ENCODE measurements at places on chromosomes 11 and 22.
A peak's percentile ranks its signal among the peaks of the same experiment; 100 is the strongest.

- H3K36me3 ChIP-seq = no peaks in the 10 kb centered on the region
- H3K4me1 ChIP-seq = no peaks in the 10 kb centered on the region
- H3K4me3 ChIP-seq = no peak overlapping the region
- no peak overlapping the region for H3K27ac ChIP-seq
- DNase-seq = no peak
Measured at GRCh38 chr22:44850946-44851345, 98.6 kb downstream of the ARHGAP8 start.

DNA sequence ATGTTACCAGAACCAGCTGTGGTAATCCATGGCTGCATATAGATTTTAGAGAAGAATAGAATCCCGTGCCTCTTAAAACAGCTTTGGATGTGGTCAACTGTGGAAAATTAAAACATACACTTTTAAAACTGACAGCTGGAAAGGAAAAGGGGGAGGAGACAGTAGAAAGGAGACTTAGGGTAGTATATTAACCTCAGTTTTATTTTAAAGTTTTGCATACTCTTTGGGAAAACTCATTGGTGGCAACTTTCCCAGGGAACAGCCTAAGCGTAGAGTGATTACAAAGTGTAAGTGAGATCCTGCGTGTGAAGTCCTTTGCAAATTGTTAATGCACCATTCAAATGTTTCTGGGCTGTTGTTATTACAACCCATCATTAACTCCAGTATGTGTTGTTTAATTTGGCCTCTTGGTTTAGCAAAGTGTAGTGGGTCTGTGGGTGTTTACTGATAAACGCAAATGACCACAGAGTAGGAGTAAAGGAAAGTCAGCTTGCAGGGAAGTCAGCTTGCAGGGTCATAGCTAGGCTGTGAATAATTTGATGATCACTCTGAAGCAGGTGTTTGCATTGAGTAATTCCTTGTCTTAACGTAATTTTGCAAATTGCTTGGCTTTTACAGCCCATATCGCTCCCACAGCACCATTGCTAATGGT lies 88.0 kb upstream of the DBX1 start:
- H3K4me3 ChIP-seq = no peak overlapping the region
- H3K27me3 ChIP-seq = peaks cover 75% of the 10 kb centered on the region
- H3K4me1 ChIP-seq = no peaks in the 10 kb centered on the region
- DNase-seq = no peak

- H3K27me3 ChIP-seq = peaks cover 58% of the 10 kb centered on the region
- H3K27ac ChIP-seq = no peak overlapping the region
- H3K4me1 ChIP-seq = no peaks in the 10 kb centered on the region
- H3K4me3 ChIP-seq = no peak overlapping the region
Measured at GRCh38 chr11:125418396-125418795, 77.7 kb downstream of the FEZ1 start.

DNA sequence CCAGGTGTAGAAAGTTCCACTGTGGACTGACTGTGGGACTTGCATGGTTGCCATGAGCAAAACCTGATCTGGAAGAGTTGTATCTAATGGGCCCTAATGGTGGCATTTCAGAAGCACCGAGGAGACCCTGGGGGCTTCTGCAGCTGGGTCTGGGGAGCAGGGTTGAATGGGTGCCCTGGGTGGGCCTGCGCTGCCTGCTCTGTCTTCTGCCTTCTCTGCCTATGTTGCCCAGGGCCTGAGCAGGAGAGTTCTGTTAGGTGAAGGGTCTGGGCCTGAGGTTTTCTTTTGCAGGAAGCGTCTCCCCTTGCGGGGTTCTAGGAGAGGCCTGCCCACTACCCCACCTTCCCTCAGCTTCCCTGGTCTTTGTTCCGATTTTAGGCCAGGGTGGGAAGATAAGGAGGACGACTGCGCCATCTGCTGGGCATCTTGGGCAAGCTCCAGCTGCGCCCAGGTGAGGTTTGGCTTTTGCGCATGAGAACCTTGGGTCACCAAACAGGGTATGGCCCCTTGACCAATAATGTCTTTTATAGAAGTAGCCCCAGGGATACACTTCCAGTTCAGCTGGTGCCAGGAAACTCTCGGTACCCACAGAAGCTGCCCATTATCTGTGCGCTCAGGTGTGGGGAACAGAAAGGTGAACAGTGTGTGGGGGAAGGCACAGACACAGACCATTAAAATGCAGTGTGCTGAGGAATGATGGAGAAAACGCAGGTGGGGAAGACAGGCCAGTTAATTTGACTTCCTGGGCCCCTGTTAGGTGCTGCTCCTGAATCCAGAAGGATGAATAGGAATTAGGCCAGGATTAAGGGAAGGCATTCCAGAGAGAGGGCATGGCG lies 23.2 kb downstream of the COMMD9 start:
- no peaks in the 10 kb centered on the region for H3K27me3 ChIP-seq
- H3K27ac ChIP-seq = no peak overlapping the region
- H3K36me3 ChIP-seq = no peaks in the 10 kb centered on the region
- no peaks in the 10 kb centered on the region for H3K4me1 ChIP-seq

DNA sequence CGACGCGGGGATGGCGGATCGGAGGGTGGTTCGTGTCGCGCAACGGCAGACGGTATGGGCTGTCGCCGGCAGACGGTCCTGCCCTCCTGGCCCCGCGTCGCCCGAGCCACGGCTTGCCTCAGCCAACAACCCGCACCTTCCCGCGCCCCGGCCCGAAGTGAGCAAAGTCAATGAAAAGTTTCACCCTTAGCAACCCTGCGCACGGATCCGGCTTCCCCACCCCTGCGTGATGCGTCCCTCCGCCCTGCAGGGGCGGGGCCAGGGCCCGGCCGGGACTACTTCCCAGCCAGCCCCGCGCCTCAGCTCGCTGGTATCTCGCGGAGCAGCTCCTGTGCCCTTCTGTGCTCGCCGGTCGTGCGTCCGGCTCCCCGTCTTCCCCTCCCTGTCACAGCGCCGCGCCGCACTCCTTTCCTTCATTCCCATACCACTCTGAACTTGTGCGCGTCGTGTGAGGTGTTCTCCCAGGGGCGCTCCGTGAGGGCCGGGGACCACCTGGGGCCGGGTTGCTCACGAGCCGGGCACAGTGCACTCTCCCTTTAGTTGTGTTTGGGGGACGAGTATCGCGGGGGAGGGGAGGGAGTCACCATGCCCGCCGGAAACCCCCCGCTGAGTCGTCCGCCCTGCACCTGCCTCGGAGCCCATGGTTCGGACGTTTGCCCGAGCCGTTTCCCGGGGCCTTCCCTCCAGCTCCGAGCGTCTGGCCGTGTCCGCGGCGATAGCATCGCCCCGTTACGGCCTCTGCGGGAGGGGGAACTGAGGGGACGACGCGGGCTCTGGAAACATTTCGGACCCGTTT lies at the start of gene TOB2:
TSS of gene TOB2 (minus strand) at position 163 of the 796 bp plus-strand sequence. CDS start 9,456 bp downstream, outside the sequence.
- no peaks in the 10 kb centered on the region for H3K27me3 ChIP-seq
- peak; percentile 87 for DNase-seq
- H3K36me3 ChIP-seq = peaks cover 4% of the 10 kb centered on the region
- H3K4me3 ChIP-seq = peak within 1 kb of the TSS; percentile 82
- peak within 1 kb of the TSS; percentile 92 for H3K27ac ChIP-seq
- H3K4me1 ChIP-seq = peaks cover 4% of the 10 kb centered on the region

DNA sequence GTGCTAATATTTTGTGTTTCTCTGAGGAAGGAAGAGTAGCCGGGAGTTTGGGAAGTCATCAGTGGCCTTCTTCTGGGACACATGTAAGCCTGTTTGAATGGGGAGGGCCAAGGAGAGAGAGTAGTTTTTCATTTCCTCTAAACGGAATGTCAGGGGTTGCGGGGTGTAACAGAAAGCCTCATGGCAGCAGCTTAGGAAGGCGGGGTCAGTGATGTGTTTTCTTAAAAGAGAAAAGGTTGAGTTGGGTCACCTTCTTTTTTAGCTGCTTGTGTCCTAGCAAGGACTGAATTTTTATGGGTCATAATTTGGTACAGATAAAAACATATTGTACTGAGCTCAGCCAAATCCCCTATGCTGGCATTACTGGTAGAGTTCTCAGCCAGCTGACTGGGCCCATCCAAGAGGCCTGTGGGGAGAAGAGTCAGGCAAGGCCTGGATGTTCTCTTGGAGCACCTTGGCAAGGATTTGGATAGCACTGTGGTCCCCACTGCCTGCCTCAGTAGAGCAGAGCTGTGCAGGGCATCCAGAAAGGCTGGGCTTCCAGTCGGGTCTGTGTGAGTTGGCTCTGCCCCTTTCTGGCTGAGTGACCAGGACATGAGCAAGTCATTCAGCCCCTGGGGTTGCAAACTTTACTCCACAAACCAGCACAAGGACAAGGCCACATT lies 29.4 kb upstream of the NAV2 start:
- no peaks in the 10 kb centered on the region for H3K36me3 ChIP-seq
- no peaks in the 10 kb centered on the region for H3K27me3 ChIP-seq
- DNase-seq = no peak
- no peak overlapping the region for H3K27ac ChIP-seq
- H3K4me1 ChIP-seq = peaks cover 26% of the 10 kb centered on the region

GRCh38 chr22:34111210-34111824 lies 191.0 kb upstream of the LARGE1 start:
- DNase-seq = peak; percentile 3
- no peak overlapping the region for H3K4me3 ChIP-seq
- no peak overlapping the region for H3K27ac ChIP-seq
- H3K27me3 ChIP-seq = no peaks in the 10 kb centered on the region
- H3K4me1 ChIP-seq = no peaks in the 10 kb centered on the region
- no peaks in the 10 kb centered on the region for H3K36me3 ChIP-seq

DNA sequence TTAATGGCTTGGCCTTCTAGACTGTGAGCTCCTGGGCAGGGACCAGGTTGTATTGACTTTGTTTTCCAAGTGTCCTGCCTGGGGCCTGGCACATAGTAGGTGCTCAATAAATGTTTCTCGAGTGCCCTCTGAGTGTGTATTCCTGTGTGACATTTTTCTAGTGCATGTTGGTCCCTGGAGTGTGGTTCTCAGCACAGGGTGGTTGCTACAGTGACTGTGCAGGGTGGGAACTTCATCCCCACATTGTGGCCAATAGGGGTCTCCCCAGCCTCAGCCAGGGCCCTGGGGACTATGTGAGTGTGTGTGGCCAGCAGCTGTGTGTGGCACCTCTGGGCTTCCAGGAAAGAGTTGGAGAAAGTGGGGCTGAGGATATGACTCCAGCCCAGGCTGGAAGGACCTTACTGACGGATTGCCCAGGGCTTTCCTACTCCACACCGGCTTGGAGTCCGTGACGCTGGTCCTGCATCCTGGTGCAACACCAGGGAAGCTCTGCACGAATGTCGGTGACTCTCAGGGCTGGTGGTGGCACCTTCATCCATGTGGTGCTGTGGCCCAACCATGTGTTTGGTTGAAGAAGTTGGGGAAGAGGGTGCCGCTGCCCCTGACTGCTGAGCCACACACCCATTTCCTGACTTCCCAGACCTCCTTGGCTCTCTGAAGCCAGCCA lies 9.0 kb upstream of the MARK2 start:
- no peak for DNase-seq
- H3K27me3 ChIP-seq = no peaks in the 10 kb centered on the region
- no peak overlapping the region for H3K4me3 ChIP-seq
- H3K36me3 ChIP-seq = peaks cover 12% of the 10 kb centered on the region
- H3K27ac ChIP-seq = no peak overlapping the region

- H3K27me3 ChIP-seq = no peaks in the 10 kb centered on the region
- no peak for DNase-seq
- H3K4me3 ChIP-seq = no peak overlapping the region
- H3K36me3 ChIP-seq = no peaks in the 10 kb centered on the region
- peak overlapping the region; percentile 95 for H3K27ac ChIP-seq
Measured at GRCh38 chr11:35012467-35013191, 96.2 kb downstream of the PDHX start.

- H3K4me1 ChIP-seq = peaks cover 32% of the 10 kb centered on the region
- no peaks in the 10 kb centered on the region for H3K36me3 ChIP-seq
- H3K27me3 ChIP-seq = no peaks in the 10 kb centered on the region
- no peak overlapping the region for H3K27ac ChIP-seq
- DNase-seq = no peak
Measured at GRCh38 chr11:69438286-69438920, 43.1 kb upstream of the LINC01488 start.

DNA sequence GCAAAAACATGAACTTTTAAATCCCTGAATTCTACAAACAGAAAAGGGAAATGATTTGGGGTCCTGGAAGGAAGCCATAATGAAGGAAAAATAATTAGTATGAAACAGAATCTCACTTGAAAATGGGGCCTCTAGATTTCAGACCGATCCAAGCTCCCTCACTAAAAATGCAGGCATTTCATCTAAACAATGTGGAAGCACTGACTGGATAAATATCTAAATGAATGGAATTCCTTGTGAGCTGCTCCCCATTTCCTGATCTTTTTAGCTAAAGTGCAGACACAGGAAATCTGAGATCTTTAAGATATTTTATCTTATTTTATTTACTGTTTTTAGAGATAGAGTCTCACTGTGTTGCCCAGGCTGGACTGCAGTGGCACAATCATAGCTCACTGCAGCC lies 1255.8 kb downstream of the LRRC4C start:
- no peaks in the 10 kb centered on the region for H3K4me1 ChIP-seq
- no peak overlapping the region for H3K4me3 ChIP-seq
- H3K36me3 ChIP-seq = no peaks in the 10 kb centered on the region

GRCh38 chr22:24990344-24990905 lies 37.9 kb downstream of the KIAA1671 start:
- no peaks in the 10 kb centered on the region for H3K36me3 ChIP-seq
- peaks cover 65% of the 10 kb centered on the region for H3K4me1 ChIP-seq
- H3K27me3 ChIP-seq = no peaks in the 10 kb centered on the region
- peak overlapping the region; percentile 100 for H3K27ac ChIP-seq

DNA sequence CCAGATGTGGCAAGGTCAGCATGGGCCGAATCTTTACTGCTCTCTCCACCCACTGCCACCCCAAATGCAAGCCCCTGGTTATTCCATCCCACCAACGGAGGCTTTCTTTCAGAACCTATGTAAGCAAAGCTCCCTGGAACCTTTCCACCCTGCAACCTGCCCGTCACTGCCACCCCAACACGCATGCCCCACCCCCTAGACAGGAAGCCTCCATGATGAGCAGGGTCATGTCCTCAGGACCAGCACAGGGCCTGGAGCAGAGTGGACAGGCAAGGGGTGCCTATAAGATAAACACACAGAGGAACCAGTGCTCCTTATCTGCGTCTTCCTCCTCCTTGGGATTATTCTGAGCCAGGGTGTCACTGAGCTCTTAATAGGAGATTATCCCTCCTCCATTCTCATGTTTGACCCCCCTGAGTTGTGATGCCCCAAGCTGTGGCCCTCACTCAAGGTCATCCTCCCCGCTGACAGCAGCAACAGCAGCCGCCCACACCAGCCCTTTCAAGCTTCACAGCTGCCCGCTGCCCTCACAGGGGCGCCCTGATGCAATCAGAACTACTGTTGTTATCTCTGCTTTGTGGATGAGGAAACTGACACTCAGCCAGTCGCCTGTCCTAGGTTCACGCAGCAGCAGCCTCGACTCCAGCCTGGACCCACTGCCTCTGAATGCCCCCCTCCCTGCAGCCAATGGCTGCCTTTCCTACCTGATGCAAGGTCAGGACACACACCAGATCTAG lies 647.3 kb downstream of the TBC1D22A start:
- H3K27ac ChIP-seq = no peak overlapping the region
- no peaks in the 10 kb centered on the region for H3K36me3 ChIP-seq
- H3K27me3 ChIP-seq = peaks cover 32% of the 10 kb centered on the region
- DNase-seq = no peak
- H3K4me3 ChIP-seq = no peak overlapping the region

- no peaks in the 10 kb centered on the region for H3K4me1 ChIP-seq
- DNase-seq = no peak
- peaks cover 89% of the 10 kb centered on the region for H3K27me3 ChIP-seq
- H3K36me3 ChIP-seq = no peaks in the 10 kb centered on the region
- H3K4me3 ChIP-seq = no peak overlapping the region
Measured at GRCh38 chr11:117627259-117627658, 169.8 kb downstream of the DSCAML1 start.
